ENCODE measurements at places on chromosomes 11 and 22.

GRCh38 chr11:1853376-1854131 lies 670 bp downstream of the LSP1 start:
- no peak for DNase-seq

- no peak for DNase-seq
Observed at GRCh38 chr22:39325392-39325932, 6.0 kb upstream of the RPL3 start.

GRCh38 chr22:26431261-26431995 lies 2.4 kb downstream of the ASPHD2 start:
- no peak for DNase-seq

GRCh38 chr11:2541881-2542361 lies 97.1 kb downstream of the KCNQ1 start:
- DNase-seq = no peak

DNA sequence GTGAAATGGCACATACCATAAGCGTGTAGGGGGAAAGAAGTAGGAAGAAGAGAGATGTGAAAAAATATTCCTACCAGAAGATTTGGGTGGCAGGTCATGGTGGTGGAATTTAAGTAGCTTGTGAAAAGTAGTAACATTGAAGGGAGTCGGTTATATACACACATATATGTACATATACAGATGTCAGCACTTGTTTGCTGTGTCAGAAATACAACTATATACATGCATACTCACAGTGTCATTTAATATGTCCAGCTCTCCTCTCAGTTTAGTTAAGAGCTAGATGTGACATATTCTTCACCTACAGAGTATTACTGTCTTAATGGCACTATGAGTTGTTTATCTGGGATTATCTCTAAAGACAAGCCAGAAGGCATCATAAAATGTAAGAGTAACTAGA lies 987.4 kb upstream of the CCDC90B start:
- DNase-seq = no peak

DNA sequence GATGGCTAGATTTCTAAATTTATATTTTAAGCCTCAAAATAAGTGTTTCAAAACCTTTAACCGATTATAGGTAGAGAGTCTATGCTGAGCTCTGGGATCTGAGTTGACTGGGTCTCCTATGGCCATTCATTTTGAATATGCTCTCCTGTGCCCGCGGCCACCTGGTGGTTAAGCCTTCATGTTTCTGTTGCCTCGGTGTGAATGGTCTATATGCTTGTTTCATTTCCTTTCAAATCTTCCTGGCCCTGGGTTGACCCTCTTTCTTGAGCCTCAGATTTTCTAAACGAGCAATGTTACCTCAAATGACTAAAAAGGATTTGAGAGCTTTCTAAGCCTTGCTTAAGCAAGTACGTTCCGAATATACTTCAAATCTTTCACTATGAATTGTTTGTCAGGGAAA lies 789.4 kb upstream of the KIRREL3 start:
- DNase-seq = no peak

DNA sequence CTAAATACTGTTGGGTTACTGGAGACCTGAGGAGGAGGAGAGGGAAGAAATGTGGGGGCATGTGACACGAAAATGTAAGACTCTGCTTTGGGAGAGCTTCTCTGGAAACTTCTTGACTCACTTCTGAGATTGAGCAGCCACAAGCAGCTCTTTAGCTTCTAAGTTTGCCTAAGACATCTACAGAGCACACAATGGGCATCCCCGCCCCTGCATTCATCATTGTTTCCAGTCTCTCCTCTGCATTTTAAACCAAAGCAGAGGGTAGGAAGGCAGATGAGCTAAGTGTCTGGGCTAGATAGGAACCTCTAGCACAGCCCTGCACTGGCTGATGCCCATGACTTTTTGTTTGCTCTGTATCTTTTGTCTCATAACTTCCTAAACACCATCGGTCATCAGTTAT lies 2.1 kb upstream of the OR52D1 start:
- no peak for DNase-seq

DNA sequence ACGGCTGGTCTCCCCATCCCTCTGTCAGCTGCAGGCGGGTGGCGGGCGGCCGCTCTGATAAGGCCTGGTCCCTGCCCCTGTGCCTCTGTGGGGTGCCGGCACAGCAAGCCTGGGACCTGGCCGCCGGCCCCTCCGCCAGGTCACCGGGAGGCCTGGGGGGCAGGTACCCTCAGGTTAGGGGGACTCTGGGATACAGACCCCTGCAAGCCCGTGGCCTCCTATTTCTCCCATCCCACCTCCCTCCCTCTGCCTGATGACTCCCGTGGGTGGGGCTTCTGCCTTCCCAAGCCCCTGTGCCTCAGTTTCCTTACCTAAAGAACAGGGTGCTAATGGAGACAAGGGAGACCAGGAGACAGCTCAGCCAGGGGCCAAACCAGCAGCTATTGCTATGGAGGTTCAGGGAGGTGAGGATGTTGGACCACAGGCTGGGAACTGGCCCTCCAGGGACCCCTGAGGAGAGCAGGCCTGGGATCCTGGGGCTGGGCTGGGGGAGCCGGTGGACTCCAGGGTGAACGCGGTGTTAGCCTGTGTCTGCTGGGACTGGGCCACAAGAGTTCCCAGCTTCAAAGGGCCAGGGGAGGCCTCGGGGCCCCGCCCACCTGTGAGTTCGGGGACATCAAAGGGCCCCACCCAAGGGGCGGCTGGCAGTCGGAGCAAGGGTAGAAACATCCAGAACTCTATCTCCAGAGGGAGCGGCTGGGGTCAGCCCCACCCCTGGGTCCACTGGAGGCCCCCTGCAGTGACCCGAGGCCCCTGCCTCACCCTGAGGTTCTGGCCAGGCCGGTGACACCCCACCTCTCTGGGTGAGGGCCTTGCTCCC lies 32.0 kb upstream of the TH start:
- no peak for DNase-seq

- no peak for DNase-seq
Observed at GRCh38 chr11:87290304-87290922, 252.7 kb downstream of the TMEM135 start.

DNA sequence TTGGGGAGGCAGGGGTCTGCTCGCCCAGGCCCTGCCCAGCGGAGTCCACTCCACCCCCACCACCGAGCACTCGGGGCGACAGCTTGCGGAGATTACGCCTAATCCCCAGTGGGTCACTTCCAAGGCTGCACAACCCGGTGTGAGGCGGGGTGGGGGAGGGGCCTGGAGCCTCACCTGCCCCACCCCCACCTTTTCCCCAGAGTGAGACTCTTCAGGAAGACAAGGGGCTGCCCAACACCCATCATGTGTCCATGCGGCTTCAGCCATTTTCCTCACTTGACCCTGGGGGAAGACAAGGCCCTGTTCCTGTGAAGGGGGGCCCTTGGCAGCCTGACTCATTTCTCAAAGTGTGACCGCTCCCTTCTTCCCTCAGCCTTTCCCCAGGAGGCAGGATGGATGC lies 12.5 kb downstream of the SYNGR1 start:
- no peak for DNase-seq

DNA sequence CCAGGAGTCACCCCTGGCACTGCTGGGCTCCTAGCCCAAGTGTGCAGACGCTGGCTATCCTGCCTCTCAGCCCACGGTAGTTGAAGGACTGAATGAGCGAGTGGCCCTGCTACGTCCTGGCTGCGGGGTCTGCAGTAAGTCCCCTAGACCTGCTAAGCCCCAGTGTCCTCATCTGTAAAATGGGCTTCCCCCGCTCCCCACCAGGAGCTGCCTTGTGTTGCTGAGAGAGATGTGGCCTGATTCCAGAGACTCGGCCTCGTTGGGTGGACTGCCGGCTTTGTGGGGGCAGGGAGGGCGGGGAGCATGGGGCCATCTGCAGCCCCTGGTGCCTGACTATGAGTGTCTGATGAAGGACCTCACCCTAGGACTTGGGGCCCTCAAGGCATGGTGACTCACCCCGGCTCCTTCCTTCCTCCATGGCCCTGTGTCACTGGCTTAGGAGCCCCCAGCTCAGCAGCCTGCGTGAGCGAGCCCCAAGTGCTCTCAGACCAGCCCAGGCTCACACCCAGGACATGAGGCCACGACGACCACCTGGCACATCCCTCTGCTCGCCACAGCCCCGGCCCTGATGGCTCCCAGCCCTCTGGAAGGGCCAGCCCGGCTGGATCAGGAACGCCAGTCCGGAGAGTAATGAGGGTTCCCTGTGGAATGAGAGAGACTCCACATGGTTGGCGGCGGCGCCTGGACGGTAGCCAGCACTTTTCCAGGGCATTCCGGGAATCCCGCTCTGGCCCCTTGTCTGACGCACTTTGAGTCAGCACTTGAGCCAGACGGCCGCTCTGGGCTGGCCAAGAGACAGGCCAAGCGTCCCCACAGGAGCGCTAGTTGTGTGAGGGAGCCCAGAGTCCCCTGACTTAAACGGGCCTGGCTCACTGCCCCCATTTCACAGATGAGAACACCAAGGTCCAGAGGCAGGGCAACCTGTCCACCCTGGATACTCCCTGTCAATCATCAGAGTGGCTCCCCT lies 50.5 kb upstream of the SHISAL1 start:
- DNase-seq = no peak

- DNase-seq = no peak
Observed at GRCh38 chr22:32327596-32328171, 30.0 kb upstream of the RFPL3 start.

GRCh38 chr11:61955422-61956135 lies 5.4 kb downstream of the BEST1 start:
- DNase-seq = no peak

DNA sequence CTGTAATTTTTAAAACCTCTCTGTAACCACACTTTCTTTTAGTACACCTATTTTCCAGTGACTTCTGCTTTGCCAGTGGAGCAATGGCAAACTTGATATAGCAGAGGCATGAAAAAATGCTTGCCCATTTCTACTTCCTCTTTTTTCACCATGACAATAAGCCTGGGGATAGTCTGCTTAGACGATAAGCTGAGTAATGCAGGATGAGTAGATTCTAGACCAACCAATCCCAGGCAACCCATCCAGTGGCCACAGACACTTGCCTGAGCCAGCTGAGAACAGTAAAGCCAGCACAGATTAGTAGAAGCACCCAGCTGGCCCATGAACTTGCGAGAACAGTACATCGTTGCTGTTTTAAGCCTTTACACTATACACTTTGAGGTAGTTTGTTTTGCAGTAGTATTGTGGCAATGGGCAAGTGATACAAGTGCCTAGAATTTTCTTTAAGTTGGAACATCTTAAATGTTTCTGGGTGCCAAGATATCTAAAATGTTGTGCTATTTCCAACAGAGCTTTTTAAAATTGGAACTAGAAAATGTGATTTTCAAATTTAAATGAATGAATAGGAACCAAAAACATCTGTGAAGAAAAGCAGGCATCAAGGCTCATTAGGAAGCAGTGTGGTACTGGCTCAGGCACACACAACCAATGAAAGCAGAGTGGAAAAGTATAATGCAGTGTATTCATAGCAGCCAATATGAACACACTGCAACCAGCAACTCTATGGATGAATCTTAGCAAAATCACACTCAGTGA lies 37.7 kb downstream of the DDI1 start:
- no peak for DNase-seq

DNA sequence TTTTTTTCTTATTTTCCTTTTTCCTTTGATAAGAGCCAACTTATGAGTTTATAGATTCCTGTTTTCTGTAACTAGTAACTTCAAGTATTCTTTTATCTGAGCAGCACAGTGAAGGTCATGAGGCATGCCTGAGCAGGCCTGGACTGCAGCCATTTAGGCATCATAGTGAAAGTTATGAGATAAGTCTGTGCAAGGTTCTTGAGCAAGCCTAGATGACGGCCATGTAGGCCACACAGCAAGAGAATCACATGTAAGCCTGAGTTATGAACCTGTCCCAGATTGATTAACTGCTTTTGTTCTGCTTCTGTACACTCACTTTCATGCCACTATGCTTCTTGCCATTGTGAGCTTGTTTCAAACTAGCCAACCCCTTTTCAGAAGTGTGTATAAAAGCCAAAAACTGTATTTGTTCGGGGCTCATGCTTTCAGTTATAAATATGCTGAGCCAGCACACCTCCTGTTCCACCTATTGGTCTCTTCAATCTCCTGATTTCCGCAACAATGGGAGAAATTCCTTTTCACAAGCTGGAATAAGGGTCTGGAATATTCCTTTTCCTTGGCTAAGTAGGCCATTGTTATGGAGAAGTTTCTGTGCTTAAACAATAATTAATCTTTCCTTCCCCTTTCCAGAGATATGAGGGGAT lies 745.7 kb downstream of the FAM181B start:
- DNase-seq = no peak

DNA sequence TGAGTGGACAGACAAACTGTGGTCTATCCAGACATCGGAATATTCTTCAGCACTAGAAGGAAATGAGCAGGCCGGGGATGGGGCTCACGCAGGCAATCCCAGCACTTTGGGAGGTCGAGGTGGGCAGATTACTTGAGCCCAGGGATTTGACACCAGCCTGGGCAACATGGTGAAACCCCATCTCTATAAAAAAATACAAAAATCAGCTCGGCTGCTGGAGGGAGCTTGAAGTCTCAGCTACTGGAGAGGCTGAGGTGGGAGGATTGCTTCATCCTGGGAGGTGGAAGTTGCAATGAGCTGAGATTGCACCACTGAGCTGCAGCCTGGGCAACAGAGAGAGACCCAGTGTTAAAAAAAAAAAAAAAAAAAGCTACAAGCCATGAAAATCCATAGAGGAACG lies 8.0 kb upstream of the CTSD start:
- DNase-seq = no peak

Measured in stimulated activated CD8-positive, alpha-beta memory T cell treated with anti-CD3 and anti-CD28 coated beads, Interleukin-15, amount 100 ng/mL, for 48 hours (primary cell).